ENCODE measurements at places on chromosomes 5 and 9.
A peak's percentile ranks its signal among the peaks of the same experiment; 100 is the strongest.

GRCh38 chr5:94498199-94498598 lies 120.2 kb downstream of the KIAA0825 start:
- no peak for DNase-seq

DNA sequence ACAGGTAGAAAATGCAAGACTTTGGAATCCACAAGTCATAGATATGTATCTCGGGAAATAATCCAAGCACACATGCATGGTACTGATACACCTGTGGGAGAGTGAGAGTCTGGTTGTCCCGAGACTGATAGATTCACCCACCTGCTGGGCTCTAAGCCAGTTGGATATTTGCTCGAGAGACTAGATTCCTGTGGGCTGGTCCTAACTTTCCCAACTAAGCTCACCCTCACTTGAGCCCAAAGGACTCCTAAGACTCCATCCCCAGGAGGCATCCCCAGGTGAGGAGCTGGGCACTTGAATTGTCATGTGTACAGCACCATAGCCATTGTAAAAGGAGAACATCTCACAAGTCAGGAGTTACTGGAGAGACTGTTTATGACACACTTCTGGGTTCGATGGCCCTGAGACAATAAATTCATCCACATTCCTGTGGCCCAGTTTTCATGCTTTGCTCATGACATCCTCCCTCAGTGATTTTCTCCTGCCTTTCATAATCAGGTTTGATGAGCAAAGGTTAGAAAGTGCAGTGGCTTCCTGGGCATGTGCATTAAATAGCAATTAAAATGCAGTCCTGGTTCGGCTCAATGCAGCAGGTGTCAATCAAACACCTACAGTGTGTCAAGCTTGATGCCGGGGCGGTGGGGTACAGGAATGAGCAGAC lies 18.1 kb downstream of the SLC1A1 start:
- DNase-seq, result no peak

DNA sequence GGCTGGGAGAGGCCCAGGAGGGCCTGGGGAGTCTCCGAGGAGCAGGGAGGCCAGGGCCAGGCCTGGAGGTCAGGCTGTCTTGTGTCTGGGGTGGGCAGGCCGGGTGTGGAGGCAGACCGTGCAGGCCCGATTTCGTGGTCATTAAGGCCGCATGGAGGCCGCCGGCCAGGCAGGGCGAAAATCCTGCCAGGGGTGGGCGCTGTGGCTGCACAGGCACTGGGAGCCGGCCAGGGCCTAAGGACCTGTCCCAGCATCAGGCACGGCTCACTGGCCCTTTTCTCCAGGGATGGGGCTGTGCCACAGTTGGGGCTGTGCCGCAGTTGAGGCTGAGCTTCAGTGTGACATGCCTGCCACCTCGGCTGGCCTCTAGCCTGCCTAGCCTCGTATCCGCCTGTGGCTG lies 35.9 kb downstream of the ASS1 start:
- no peak for DNase-seq

GRCh38 chr5:158840193-158840592 lies 259.5 kb downstream of the EBF1 start:
- no peak for DNase-seq

- DNase-seq, result no peak
Observed at GRCh38 chr9:10274988-10275387, 337.8 kb downstream of the PTPRD start.

GRCh38 chr9:76181781-76182180 lies 212.4 kb downstream of the RFK start:
- DNase-seq, result no peak

DNA sequence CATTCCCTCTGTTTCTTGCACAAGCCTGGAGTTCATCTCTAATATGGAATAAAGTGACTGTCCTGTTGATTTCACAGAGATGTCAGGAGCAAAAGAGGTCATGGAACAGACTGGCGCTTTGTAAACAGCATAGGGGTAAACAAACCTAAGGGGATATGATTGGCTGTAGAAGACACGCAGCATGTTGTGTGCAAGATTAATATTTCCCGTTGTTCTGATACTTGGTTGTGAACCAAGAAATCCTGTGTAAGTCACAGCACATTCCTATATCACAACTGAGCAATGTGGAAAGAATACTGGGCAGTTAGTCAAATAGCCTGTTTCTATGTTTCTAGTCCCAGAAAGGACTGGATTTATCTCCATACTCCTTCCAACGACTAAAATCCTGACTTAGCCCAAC lies 3.2 kb downstream of the ADAMTS12 start:
- no peak for DNase-seq

DNA sequence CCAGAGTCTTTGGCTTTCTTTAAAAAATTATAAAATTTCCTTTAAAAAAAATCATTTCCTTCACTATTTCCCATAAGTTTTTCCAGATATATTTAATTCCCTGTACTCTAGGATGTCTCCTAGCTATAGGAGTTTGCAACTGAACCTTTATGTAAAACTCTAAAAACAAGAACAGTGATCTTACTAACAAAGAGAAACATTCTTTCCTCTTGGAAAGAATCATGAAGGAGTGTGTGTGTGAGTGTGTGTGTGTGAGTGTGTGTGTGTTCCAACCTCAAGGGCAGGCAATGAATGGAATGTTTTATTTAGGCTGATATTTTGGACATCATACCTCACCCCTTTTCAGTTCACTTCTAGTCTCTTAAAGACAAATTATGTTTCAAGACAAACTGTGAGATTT lies 309.2 kb downstream of the CEMIP2 start:
- no peak for DNase-seq

- peak; percentile 15 for DNase-seq
Observed at GRCh38 chr5:39948867-39949468, 524.2 kb upstream of the DAB2 start.

- no peak for DNase-seq
Observed at GRCh38 chr5:96172436-96172835, 210.8 kb upstream of the ELL2 start.

GRCh38 chr5:107674655-107675054 lies 3.9 kb upstream of the EFNA5 start:
- no peak for DNase-seq

DNA sequence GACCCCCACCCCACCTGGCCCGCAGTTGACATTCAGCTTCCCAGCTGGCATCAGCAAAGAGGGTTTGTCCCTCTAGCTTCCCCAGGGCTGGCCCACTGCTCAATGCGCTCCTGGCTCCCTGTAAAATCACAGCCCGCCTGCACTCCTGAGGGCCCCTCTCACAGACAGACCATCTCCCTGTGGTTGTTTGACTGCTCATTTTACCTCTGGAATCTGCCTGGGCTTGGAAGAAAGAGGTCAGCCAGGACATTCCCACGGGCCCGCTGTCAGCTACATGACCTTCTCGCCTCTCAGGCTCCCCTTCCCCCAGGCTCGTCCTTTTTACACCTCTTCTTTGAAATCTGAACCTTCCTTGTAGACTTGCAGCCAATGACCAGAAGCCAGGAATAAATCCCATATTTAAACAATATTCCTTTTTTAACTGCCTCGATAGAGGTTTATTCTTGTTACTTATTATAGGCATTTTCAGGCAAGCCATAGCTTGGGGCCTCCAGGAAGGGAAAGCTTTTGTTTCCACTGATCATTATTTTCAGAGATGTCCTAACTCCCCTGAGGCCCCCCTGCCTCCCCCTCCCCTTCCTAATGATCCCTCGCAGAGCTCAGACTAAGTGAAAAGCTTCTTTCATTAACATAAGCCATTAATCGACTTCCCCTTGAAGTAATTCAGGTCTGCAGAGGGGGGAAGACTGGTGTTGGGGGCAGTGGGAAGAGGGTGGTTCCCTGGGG lies 76.3 kb upstream of the IQGAP2 start:
- no peak for DNase-seq

GRCh38 chr5:96995419-96995818 lies 59.5 kb downstream of the LNPEP start:
- no peak for DNase-seq

- DNase-seq, result no peak
Observed at GRCh38 chr5:171542525-171543140, 123.2 kb downstream of the FGF18 start.

GRCh38 chr5:28523888-28524635 lies 1485.7 kb upstream of the CDH9 start:
- DNase-seq, result no peak

- DNase-seq, result no peak
Observed at GRCh38 chr9:13806714-13807113, 507.2 kb downstream of the NFIB start.

DNA sequence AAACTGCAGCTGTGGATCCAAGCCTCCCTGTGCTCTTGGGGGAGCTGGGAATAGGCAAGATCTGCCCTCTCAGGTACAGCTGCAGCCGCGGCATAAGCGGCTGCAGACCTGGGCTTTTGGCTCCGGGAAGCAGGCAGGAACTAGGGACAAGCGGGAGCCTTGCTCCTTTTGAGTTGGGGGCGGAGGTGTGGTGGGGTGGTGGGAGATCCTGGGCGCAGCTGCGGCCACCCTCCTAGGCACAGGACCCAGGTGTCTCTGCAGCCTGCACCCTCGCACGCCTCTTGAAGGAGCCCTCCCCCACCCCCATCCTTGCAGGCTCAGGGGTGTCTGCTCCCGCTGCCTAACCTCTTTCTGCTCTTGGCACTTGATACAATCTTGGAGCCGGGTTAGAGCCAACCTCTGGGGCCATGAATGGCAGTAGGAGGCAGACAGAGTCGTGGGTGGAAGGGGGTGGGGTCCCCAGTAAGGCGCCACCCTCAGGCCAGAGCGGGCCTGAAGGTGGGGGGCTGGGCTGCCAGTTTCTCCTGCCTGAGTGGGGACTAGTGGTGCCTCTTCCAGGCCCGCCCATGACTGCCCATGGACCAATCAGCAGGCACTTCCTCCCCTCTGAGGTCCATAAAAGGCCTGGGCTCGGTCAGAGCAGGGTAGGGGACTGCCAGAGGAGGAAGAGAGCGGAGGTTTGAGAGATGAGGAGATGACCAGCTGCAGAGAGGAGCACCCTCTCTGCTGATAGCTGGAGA lies 267.6 kb upstream of the TNC start:
- DNase-seq, result no peak

GRCh38 chr5:172454358-172455086 lies at the start of gene SH3PXD2B:
TSS of gene SH3PXD2B (minus strand) at chr5:172454525. CDS start at chr5:172454352, 173 bp downstream.
- DNase-seq, result no peak

DNA sequence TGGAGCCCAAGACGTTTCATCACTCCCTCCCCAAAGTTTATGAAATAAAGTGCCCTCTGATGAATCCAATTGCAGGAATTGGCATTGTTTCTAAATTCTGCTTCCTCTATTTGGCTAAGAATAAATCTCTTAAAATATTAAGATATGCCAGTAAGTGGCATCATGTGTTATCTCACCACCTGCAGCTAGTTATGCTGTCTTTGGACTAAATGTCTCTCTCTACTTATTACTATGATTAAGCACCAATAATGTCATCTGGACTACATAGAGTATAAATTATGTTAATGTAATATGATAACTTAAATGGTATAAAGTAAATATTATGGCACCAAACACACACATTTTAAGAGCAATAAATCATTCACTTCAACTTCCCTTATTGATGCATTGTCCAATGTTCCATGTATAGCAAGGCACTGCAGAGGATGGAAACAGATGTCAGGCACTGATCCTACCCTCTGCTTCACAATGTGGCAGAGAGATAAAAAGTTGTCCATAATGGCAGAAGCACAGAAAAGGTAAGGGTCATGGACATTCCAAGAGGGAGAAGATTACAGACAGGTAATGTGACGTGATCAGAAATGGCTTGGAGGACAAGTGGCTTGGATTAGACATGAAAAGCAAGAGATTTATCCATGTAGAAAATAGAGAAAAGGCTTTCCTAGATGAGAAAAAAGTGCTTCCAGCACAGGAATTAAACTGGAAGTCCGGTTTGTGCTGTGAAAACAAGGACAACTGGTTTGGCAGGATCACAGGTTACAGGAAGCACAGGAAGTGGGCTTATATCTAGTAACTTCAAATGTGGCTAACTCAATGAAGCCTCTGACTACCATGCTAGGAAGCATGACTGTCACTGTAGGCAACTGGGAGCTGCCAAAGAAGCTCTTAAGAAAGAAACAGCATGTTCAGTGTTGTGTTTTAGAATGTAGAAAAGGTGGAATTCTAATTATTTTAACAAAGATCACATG lies 26.7 kb downstream of the MARCHF11 start:
- DNase-seq, result no peak

GRCh38 chr5:177520916-177521513 lies 4.3 kb upstream of the DDX41 start:
- no peak for DNase-seq

- no peak for DNase-seq
Observed at GRCh38 chr5:112186401-112186990, 232.6 kb downstream of the EPB41L4A start.

GRCh38 chr5:80569961-80570786 lies at the start of gene ANKRD34B:
TSS of gene ANKRD34B (minus strand) at chr5:80570280. CDS start at chr5:80560019, 10,261 bp downstream.
- no peak for DNase-seq

Measured in NCI-H2107 (cell line).